GM12865 (cell line): ENCODE measurements at places on chromosomes 5 and 9.

DNA sequence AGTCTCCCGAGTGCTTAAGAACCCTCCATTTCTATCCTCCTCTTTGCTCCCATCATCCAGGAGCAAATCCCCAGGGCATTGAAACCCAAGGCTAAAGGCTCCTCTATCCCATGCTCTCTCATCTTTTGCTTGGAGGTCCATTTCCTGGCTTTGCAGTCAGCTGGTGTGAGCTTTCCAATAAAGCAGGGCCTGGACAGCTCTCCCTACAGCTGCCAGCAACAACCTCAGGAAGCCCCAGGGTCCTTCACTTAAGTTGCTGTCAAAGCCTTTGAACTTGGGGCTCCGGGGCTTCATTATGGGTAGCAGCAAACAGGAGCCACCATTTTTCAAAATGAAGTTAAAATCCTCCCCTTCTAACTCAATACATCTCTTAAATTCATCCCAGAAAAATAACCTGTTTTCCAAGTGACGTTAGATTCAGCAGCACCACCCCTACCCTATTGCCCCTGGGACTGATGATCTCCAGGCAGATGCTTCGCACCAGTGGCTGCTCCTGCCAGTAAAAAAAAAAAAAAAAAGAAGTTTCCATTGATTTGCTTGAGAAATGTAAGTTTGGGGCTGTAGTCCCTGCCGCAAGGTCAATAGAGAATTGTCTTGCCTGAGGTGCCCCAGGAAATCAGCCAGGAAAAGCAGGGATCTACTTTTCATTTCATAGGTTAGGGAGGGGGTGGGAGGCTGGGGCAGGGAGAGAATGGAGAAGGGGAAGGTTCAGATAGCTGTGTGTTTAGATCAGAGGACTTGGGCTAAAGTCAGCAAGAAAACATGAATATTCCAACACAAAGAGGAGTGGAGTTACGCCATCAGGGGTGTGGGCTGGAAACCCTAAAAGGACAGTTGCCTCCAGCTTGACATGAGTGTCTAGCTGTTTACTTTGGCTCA, 83.8 kb upstream of the IL6ST start:
- DNase-seq = no peak

GRCh38 chr5:83524345-83524744, 52.8 kb downstream of the VCAN start:
- no peak for DNase-seq

DNA sequence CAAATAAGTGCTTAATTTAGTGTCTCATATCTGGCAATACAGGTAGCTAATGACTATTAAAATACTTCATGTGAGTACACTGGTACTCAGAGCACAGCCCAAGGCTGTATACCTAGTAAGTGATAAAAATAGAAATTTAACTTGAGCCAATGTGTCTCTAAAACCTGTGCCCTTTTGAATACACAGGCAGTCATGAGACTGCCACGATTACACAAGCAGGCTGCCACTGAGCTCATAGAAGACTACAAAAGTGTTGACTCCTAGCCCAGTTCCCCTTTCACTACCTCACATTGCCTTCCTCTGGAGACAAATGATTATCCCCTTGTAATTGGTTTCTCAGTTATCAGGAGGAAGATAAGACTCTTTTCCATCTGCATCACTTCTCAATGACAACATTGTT, 66.3 kb upstream of the PAPPA start:
- DNase-seq = no peak

GRCh38 chr9:137295238-137295811, 6.7 kb downstream of the NRARP start:
- peak; percentile 41 for DNase-seq

- peak; percentile 60 for DNase-seq
Observed at GRCh38 chr5:58466939-58467338, 7.1 kb upstream of the PLK2 start.

- peak; percentile 54 for DNase-seq
Observed at GRCh38 chr9:36665921-36666431, 93.3 kb downstream of the MELK start.

GRCh38 chr9:70589571-70590314, 175.3 kb upstream of the KLF9 start:
- DNase-seq = no peak

DNA sequence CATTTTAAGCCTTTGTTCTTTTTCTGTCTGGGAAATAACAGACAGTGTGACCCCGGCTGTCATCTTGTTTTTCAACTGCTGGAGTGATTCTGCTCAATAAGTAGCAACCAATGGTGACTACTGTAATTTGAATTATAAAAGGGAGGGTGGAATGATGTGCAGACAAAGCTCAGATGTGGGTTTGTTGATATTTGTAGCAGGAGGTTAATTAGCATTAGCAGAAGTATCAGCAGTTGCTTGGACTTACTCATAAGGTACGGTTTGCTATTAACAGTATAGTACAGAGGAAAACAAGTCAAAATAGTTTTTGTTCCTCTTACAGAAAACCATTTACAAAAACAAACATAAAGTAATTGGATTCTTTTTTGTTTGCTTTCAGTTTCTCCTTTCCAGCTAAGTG, 140.4 kb downstream of the TUSC1 start:
- DNase-seq = no peak

GRCh38 chr5:43620944-43621505, 18.0 kb downstream of the NNT start:
- DNase-seq = no peak

DNA sequence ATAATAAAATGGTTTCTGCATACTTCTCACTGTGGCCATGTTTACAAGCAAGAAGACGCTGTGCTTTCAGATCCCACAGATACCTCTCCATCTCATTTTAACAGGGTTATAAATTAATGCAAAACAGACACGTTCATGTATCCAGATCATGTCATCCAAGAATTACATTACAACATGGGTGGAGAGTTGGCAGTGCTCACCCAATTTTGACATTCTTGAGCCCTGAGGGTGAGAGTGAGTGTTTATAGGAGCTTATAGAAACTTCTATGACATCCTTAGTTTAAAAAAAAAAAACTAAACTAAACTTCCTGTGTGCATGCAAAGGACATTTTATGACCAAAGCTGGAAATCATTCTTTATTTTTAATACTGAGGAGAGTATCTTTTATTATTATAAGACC, 9.1 kb downstream of the PRKACG start:
- DNase-seq = no peak

DNA sequence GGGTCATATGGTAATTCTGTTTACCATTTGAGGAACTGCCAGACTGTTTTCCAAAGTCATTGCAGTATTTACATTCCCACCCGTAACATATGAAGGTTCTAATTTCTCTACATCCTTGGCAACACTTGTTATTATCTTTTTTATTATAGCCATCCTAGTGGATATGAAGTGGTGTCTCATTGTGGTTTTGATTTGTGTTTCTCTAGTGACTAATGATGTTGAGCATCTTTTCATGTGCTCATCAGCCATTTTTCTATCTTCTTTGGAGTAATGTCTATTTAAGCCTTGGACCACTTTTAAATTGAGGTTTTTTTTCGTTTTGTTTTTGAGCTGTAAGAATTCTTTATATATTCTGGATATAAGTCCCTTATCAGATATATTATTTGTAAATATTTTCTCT, 132.8 kb upstream of the RUSC2 start:
- no peak for DNase-seq

DNA sequence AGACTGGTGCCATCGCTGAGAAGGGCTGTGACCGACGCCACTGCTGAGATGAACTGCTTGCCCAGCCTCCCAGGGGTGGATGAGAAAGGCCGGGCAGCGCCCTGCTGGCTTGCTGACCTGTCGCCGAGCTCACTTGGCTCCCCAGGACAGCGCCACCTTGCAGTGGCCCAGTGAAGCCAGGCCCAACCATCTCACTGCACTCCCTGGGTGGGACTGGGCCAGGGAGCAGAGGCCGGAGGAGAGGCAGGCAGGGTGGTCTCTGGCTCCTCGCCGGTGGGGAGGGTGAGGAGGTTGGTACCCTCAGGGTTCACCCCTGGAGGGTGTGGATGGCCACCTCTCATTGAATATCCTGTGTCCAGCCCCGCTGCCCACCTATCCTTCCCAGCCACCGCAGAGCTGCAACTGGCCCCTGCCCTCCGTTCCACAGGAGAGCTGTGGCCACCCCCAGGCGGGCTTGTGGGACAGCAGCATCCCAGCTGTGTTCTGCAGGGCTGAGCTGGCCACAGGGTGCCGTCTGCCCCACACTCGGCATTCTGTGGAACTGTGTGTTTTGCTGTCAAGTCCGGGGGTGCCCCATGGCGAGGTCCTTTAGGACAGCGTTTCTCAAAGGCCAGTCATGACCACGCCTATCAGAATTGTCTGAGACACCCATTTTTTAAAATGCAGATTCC, 41.0 kb upstream of the FCN2 start:
- no peak for DNase-seq

GRCh38 chr9:111983484-111983908, 86.9 kb downstream of the UGCG start:
- peak; percentile 93 for DNase-seq

- no peak for DNase-seq
Observed at GRCh38 chr5:149271195-149271715, 404 bp upstream of the AFAP1L1 start.

DNA sequence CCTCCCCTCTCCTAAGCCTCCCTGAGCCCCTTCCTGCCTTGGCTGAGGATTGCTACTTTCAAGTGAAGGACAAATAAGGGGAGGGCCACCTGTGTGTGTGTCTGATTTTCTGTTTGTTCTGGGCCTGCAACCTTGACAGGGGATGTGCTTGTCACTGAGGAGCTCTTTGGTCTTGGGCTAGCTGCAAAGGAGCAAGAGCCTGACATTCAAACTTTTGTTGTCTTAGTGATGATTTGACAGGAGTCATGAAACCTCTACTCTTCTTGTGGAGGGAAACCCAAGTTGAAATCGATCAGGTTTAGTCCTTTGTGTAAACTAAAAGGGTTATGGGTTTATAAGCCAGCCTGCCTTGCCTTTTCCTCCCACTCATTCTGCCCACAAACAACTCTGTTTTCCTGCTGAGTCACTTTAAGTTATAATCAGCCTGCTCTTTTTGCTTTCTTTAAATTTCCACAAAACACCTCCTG, 16.9 kb downstream of the CLTA start:
- DNase-seq = no peak

GRCh38 chr9:130989891-130990290, 19.1 kb upstream of the LAMC3 start:
- DNase-seq = no peak

- no peak for DNase-seq
Observed at GRCh38 chr5:52674815-52675545, 112.7 kb upstream of the ITGA1 start.

GRCh38 chr5:88758184-88758583, 124.8 kb downstream of the MEF2C start:
- no peak for DNase-seq

GRCh38 chr5:173354645-173355044, 26.4 kb upstream of the STC2 start:
- DNase-seq = no peak

- no peak for DNase-seq
Observed at GRCh38 chr5:148781766-148782165, 44.6 kb upstream of the ADRB2 start.

GRCh38 chr5:59843511-59844213, 49.9 kb downstream of the PDE4D start:
- DNase-seq = no peak

DNA sequence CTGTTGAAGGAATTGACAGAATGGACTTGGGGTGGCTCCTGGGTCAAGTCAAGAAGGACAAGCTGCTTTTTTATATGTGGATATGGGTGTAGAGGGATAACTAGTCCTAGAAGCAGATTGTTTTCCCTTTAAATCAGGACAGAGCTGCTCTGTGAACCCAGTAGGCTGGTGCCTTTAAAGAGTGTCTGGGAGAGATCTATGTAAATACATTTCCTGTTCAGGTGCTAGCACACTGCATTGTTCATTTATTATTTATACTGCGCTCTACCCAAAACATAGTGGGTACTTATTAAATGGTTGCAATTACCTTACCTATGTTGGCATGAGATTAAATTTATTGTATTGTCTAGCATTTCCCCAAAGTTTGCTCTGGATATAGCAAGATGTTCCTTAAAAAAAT, 86.6 kb upstream of the EQTN start:
- no peak for DNase-seq

DNA sequence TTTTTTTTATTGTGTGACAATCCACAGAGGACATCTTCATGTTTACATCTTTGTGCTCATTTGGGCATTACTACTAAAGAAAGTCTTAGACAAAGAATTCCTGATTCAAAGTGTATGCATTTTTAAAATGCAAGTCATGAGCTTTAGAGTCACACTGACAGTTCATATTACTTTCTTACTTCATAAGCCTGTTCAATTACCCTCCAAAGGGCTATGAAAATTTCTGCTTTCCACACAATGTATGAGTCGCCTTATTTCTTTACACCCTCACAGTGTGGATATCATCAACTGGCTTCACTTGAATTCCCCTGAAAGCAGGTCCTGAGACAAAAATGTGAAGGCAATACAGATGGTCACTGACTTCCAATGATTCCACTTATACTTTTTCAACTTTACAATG, 280.4 kb upstream of the PTGER4 start:
- DNase-seq = no peak

- DNase-seq = no peak
Observed at GRCh38 chr9:133846483-133847090, 108.4 kb upstream of the SARDH start.
